AG20443 (cell line): ENCODE measurements at places on chromosomes 2 and 18.

GRCh38 chr2:149622343-149622742, 34.8 kb upstream of the MMADHC start:
- DNase-seq, result peak; percentile 8

- DNase-seq, result no peak
These were observed 206.1 kb upstream of the RND3 start for GRCh38 chr2:150693556-150693955.

DNA sequence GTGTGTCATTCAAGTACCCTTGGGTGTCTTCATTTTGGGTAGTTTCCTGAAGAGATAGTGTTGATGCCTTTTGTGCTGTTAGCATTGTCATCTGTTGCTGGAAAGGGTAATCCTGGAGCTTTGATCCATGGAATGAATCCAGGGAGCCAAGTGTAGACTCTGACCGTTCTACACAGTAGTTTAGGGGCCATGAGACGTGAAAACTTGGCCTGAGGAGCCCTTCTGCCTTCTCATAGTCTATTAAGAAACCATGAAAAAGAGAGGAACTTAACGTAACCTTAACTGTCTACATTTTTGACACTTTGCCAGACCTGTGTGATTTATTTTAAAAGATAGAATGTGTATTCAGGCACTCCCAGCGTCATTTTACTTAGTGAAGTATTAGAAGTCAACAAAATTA, 194.0 kb downstream of the BABAM2 start:
- no peak for DNase-seq

DNA sequence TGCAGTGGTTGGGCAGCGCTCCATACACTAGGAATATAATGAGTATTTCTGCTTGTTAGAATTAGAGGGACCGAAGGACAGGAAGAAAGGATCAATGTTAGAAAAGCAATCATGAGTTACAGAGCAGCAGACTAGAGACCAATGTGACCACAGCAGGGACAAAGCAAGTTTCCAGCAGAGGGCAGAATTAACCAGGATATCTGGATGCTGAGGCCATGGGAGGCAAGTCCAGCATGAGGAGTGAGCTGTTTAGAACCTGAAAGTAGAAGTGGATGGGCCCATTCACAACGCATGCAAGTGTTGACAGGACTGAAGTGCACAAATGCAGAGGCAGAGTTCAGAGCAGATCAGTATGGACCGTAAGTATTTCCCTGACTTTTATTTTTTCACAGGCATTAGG, 910.4 kb upstream of the GYPC start:
- DNase-seq, result no peak

GRCh38 chr2:11509657-11510360, 24.0 kb upstream of the GREB1 start:
- DNase-seq, result no peak

- peak; percentile 74 for DNase-seq
These were observed 466.5 kb downstream of the METTL4 start for GRCh38 chr18:2104620-2105462.

DNA sequence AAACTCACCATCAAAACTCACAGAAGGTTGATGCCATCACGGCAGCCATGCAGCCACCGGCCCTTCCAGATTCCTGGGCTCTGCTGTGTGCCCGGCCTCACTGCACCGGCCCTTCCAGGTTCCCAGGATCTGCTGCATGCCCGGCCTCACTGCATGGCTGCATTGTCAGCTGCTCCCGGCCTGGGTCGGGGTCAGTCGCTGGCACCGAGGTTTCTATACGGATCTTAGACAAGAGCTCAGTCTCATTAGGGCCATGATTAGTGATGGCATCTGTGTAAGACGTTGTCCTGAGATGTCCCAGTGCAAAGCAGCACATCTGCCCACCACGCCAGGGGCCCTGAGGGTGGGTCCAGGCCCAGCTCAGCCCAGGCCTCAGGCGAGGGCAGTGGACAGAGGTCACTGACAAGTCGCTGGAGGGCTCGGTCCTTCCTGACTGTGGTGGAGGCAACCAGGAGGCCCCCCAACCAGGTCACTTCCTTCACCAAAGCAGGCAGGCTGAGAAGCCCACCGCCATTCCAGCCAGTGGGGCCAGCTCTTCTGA, 29.4 kb downstream of the TMEM18 start:
- DNase-seq, result no peak

DNA sequence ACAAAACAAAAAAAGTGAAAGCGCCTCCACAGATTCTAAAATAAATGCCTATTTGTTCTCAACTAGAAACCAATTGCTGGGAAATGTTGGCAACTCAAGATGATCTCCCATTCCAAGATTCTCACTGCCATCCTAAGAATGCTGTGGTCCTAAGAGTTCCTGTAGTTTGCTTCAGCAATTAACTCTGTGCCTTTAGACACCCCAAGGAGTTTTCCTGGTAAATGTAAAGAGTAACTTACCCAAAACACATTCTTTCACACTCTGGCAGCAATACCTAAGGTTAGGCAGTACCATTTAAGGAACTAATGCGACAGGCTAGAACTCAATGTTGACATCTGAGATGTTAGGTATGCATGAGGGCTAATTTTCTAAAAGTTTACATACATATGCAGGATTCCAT, 58.8 kb upstream of the TANK start:
- DNase-seq, result no peak

DNA sequence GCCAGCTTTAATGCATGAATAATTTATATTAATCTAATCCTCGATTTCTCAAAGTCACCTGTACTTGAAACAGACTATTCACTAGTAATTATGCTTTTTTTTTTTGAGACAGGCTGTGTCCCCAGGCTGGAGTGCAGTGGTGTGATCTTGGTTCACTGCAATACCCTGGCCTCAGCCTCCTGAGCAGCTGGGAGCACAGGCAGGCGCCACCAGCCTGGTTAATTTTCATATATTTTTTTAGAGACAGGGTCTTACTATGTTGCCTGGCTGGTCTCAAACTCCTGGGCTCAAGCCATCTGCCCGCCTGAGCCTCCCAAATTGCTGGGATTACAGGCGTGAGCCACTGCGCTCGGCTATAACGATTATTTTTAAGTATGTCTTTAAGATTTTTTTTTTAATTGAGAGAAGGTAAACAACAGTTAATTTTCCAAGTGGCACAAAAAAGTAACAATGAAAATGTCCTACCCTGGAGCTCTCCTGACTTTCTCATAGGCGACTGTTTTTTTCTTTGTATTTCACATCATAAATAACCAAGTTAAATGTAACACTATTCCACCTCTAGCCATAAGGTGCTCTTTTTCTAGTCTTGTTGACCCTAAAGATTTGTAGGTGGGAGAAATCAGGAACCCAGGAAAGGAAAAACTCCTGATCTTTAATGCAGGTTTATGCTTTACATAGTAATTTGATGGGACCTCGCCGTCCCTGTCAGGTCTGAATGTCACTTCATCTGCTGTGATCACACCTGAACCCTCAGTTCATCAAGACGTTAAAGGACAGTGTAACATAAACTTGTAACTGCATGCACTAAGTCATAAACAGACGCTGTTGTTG, 1.3 kb upstream of the ANKRD12 start:
- no peak for DNase-seq

DNA sequence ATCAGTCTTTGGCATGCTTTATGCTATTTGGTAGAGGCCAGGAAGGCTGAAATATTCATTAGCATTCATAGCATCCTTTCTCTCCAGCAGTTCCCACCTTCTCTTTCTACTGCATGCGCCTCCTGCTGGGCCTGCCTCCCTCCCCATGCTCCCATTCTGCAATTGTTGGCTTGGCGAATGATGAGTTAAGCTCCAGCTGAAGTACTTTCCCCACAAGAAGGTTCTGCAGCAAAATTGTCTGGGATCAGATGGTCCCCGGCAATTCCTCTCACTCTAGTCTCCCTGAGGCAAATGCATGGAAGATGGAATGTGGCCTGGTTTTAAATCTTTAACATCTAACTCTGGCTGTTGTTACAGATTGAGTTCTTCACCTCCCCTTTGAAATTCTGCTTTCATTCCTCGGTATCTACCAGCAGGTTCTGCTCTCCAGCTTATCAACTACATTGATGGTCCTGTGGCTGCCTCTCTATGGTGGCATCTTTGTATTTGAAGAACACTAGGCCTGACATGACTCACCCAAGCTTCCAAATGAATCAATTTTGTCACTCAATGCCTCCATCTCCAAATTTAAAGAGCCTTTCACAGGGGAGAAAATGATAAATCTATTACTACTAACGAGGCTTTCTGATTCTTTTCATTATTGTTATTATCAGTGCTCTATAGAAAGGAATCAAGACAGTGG, 55.9 kb downstream of the KCTD18 start:
- no peak for DNase-seq

GRCh38 chr2:8954990-8955389, 48.5 kb downstream of the MBOAT2 start:
- DNase-seq, result no peak

- DNase-seq, result no peak
These were observed 257.7 kb downstream of the ANAPC1 start for GRCh38 chr2:111626037-111626864.

DNA sequence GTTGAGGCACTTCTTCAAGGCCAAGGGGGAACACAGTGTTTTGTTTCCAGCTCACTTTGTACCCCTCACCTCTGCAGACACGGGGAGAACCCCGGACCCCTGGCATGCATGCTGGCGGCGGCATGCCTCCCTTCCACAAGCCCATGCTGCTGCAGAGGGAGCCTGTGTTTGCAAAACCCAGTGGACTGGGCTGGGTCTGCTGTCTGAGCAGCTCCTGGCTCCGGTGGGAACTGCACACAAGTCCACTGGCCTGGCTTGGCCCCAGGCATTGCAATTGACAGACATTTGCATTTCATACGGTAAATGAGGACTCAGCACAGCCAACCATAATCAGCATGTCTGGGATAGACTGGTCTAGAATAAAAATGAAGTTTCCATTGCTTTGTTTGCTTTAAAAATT, 62.4 kb downstream of the RALBP1 start:
- no peak for DNase-seq

GRCh38 chr2:10375570-10376281, 72.4 kb downstream of the ODC1 start:
- DNase-seq, result no peak

- no peak for DNase-seq
These were observed 22.5 kb downstream of the FAM210A start for GRCh38 chr18:13703899-13704298.

- no peak for DNase-seq
These were observed 191.6 kb upstream of the AGAP1 start for GRCh38 chr2:235302263-235302662.

GRCh38 chr2:20625491-20626391, 25.2 kb downstream of the HS1BP3 start:
- no peak for DNase-seq

GRCh38 chr2:44169155-44169898, 652 bp downstream of the PPM1B start:
- peak; percentile 21 for DNase-seq

GRCh38 chr2:169891593-169892298, 64.5 kb downstream of the UBR3 start:
- DNase-seq, result no peak

- peak; percentile 78 for DNase-seq
These were observed 27.3 kb downstream of the ZAP70 start for GRCh38 chr2:97740590-97741182.

DNA sequence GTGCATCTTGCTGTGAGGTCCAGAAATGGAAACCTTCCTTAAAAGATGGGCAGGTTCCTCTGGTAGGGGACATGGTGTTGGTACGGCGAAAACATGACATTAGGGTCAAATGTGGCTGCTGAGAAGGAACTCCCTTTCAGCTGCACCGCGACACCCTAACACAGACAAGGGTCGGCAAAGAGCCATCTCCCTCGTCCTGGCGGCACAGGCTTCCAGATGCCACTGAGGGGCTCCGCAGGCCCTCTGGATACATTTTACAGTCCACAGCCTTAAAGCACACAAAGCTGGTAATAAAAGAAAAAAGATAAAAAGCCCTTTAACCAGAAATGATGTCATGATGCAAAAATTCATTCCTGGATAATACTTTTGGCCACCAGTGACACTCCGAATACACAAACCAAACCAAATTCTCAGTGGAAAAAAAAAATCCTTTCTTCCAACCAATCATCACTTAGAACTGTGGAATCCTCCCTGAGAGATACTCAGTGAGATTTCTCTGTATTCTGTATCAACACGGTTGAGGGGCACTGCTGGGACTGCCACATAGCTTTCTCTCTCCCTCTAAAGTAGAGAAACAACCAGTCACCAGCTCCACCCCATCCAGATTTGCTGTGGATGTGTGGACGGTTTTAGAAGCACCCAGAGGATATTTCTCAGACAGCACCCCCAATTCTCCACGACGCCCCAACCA, 174.8 kb downstream of the HDAC4 start:
- DNase-seq, result peak; percentile 78

- DNase-seq, result no peak
These were observed 111.5 kb downstream of the MGAT5 start for GRCh38 chr2:134365356-134365755.

GRCh38 chr2:34534761-34535160, 935.7 kb upstream of the FAM98A start:
- no peak for DNase-seq
